ENCODE measurements at places on chromosomes 4 and X.

DNA sequence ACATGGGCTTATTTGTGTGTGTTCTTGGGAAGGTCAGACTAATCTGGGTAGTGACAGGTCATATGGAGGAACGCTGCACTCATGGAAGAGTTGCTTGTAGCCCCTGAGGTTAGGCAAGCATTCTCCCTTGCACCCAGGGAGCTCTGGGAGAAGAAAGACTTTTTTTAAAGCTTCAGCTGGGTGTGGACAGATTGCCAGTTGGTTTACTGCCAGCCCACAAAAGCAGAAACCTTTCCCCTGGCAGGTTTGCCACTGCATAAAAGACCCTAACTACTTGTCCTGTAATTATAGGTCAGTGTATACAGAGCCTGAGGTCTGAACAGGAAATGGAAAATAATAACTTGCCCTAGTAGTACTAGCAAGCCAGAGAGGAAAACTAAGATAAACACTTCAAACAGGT lies 7.4 kb upstream of the NFKB1 start:
- DNase-seq = no peak

DNA sequence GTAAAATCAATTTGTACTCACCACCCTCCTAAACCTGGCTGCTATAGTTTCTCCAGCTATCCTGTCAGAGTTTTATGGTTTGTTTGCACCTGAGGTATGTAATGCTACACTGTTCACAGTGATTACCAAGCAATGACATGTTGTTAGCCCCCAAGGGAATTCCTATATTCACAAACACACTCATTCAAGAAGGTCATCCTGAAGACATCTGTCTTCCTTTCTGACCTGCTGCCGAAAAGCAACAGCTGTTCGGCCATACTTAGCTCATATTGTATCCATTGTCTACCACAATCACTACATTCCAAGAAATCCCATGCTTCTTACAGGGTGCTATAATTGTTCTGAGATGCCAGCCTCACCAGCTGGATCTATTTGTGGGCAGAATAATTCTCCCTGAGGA lies 160.1 kb upstream of the GYPA start:
- DNase-seq = no peak

DNA sequence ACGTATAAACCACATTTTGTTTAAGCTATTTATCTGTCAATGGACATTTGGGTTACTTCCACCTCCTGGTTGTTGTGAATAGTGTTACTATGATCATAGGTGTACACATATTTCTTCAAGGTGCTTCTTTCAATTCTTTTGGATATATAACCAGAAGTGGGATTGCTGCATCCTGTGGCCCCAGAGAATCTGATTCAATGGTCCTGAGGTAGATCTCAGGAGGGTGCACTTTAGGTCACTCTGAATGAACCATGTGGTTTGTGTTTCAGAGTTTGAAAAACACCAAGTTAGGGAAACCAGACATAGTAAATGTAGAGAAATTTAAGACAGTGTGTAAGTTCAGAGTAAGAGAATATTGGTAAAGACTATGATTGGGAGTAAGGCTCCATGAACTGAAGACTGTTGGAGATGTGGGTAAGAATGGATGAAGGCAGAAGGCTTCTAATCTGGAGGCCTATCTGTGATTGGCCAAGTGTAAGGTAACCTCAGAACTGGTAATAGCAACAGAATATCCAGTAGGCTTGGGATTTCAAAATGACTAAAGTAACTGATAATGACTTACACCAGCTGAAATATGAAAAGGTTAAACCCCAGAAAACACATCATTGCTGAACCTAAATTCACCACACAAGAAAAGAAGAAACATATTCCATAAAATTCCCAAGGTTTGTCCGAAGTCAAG lies 236.9 kb downstream of the CAMK2D start:
- no peak for DNase-seq

DNA sequence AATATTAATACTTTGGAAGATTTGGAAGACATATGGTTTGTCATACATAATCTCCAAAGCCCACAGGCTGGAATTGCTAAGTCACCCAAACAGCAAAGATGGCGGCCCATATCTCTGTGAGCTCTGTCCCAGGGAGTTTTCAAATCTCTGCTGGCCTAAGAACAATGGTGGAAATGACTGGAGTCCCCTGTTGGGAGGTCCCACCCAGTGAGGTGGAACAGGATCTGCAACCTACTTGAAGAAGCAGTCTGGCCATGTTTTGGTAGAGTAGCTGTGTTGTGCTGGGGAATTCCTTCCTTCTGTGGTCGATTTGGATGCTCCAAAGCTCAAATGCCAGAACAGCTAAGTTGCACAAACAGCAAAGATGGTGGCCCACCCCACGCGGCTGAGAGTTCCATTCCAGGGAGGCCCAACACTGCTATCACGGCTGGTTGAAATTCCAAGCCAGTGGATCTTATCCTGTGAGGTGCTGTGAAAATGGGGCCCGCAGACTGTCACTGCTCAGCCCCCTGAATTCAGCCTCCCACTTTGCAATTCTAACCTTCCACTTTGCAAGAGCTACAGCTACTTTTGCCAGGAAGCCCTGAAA lies 3.2 kb upstream of the UGT2B7 start:
- DNase-seq = no peak

DNA sequence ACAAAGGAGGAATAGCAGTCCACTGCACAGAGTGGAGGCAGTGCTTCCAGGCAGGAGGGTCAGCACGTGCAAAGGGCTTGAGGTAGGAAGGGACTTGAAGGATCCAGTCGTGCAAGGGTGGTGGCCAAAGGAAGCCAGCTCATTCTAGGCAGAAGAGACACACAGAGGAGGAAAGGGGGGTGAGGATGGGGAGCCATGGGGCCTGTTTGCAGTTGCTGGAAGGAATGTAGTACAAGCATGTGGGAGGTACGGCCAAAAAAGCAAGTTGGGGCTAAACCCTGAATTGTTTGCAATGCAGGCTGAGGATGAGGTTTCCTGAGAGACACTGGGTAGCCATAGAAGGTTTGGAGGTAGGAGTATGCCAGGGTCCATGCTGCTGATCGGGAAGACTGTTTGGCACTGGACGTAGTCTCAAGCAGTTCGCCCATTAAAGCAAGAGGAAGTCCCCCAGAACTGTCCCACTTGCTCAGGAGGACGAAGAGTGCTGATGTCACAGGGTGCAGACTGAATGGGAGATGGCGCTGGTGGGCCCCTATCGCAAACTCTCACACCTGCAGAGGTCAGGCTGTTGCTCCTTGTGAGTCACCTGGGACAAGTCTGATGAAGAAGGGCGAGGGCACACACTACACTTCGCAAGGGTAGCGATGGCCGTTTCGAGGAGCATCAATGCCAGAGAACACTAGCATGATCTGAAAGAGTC lies 9.1 kb upstream of the MAN2B2 start:
- DNase-seq = no peak

GRCh38 chr4:180828455-180829018 lies 1414.7 kb upstream of the TENM3 start:
- DNase-seq = peak; percentile 0

- DNase-seq = no peak
These were observed 136.6 kb upstream of the SPRY1 start for GRCh38 chr4:123259676-123260646.

GRCh38 chr4:142554412-142554811 lies 291.7 kb downstream of the INPP4B start:
- no peak for DNase-seq

- no peak for DNase-seq
These were observed 60.4 kb downstream of the ZCCHC12 start for GRCh38 chrX:118883994-118884393.

DNA sequence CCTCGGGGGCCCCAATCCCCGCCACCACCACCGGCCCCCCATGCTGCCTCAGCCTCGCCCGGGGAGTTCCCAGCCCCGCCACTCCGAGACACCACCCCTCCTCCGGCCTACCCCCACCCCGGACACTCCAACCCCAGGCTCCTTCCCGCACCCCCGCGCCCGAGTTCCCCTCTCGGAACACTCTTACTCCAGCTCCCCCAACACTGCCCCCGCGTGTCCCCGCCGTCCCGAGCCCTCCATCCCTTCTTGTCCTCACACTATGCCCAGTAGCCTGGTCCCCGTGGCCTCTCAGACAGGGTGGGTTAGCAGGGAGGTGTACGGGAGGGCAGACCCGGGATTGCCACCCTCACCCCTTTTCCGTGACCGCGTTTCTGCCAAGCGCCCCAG lies 276.1 kb downstream of the BCOR start:
- no peak for DNase-seq

DNA sequence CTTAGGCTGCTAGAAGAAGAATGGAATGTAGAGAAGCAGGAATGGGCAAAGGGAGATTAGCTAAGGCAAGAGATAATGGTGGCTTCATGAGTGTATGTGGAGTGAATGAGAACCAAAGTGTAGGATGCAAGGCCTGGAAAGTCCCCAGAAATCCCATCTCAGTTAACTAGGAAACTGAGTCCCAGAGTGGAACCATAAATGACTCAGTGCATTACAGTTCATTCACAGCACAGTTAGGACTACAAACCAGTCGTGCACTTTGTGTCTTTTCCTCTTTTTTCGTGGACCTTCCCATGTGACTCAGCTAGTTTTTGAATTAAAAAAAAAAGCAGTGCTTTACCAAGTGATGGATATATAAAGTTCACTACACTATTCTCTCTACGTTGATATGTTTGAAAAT lies 27.7 kb upstream of the REST start:
- DNase-seq = no peak

DNA sequence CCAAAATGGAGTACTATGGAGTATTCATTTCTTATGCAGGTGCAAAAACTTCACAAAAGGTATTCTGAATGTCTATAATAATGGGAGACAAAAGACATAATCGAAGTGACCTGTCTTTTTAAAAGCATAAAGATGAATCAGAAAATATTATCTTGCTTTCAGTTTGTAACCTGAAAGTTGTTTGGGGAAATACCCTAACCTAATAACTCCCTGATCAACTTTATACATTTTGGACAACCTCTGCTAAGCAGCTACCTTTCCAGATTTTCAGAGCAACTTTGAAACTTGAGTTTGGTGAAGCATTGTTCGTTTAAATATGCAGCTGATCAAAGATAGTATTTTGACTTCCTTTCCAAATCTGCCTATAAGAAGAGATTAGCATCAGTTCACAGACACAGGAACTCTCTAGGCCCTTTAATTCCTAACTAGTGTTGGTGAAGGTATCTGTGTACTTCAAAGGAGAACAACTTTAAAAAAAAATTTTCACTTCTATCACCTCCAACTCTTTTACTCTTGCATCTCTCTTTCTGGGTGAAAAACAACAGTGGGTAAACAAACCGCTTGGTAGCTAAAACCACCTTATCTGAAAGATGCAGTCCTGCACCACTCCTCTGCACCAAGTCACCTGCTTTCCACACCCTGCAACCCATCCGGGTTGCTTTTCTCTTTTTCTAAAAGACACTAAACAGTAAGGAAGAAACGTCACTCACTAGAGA lies 26.5 kb downstream of the CD40LG start:
- no peak for DNase-seq

- no peak for DNase-seq
These were observed 102.8 kb downstream of the GPR50 start for GRCh38 chrX:151279161-151279560.

DNA sequence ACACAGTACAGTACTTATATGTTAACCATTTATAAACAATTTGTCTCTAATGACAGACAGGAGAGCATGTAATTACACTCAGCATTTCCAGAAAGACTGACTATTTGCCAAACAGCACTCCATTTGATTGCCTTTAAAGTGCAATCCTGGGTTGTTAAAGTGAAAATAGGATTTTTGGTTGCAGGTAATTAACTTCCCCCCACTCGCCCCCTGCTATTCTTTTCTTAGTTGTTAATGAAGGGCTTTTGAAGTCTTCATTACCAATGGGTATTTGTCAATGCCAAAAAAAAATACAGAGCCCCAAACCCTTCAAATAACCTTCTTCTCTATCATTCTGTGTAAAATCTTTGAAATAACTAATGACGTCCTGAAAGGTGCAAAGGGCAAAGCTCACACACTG lies 825.6 kb downstream of the STPG2 start:
- DNase-seq = no peak

DNA sequence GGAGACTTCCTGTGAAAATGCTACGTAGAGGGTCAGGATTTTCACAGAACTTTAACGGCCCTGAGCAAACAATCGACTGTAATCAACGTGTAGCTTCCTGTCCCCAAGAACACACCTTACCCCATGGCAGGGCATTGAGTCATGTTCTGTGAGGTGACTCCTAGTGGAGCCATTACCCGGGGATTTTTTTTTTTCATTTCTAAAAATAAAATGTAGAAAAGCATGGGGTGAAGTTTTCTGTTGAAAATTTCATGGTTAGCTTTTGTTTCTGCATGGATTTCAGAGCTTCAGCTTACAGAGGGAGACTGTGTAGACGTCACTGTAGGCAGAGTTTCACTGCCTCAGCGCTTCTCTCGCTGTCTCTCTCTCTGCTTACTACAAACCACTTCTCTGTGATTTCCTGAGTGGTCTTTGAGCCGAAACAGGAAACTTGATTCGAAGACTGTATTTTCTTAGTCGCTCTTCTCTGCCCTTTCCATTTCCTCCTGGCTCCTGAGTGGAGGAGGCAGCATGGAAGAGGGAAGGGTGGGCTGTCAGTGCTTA lies 111.7 kb downstream of the NFKB1 start:
- DNase-seq = no peak

GRCh38 chr4:20899591-20899990 lies 199.3 kb downstream of the PACRGL start:
- DNase-seq = no peak

GRCh38 chr4:137656661-137657060 lies 124.4 kb upstream of the PCDH18 start:
- DNase-seq = no peak

GRCh38 chr4:94244087-94244828 lies 36.6 kb downstream of the SMARCAD1 start:
- no peak for DNase-seq

DNA sequence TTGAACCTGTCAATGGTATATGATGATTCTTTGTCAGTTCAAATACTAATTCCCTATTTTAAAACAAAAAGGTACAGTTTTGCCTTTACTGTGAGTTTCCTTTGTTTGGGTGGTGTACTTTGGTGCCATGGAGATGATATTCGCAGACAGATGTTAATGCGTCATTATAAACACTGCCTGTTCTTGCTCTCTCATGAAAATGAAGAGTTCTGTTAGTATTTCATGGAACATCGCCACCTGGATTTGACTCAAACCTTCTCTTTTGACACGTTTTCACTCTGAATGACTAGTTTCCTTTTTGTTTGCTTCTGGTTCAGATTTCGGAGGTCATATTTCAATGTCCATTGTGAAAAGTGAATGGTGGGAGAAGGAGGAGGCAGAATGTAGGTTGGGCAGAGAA lies 6.9 kb upstream of the CTSO start:
- DNase-seq = no peak

GRCh38 chr4:146949559-146949958 lies 3.9 kb upstream of the TTC29 start:
- DNase-seq = no peak

DNA sequence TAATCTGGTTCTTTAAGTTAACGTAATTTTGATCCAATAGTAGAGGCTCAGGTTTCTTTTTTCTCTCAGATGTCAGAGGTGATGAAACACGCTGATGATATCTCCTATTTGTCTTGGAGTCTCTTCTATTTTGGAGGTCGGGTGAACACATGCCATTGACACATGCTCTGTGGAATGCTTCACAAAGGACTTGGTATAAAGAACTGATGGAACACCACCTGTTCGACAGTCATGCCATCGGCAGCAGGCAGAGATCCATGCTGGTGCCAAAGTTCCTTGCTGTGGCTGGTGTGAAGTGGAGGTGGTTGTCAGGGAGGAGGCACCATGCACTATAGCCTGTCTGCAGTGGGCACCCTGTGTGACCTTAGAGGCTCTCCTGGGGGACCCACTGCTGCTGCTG lies 94.9 kb downstream of the ATP8A1 start:
- DNase-seq = no peak

Measured in NCI-H2171 (cell line).